ENCODE measurements at places on chromosomes 3 and 15. TPM values are rescaled to one million over a fixed set of nuclear protein-coding genes. Genes with fewer than 3 reads are reported as not detected.

DNA sequence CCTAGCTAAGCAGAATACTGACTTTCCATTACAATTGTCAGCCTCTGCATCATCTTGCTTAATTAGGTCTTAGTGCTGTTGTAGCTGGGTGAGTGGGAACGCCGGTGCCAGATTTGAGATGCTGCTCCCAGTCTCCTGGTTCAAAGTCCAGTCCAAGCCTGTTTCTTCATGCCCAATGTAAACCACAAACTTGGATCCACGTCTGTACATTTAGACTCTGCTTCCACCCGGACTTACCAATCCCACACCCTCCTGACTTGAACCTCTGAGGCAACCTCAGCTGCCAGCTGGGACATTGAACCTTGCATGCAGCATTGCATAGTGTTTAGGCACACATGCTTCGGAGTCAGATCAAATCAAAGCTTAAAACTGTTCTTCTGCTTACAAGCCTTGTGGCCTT, 43.0 kb downstream of the BCL2L10 start:
- DNase-seq, result no peak

- no peak for DNase-seq
Measured at GRCh38 chr15:42134617-42135245, 21.7 kb downstream of the PLA2G4F start.

Gene CMTM6
- 56.3 TPM for total RNA-seq

DNA sequence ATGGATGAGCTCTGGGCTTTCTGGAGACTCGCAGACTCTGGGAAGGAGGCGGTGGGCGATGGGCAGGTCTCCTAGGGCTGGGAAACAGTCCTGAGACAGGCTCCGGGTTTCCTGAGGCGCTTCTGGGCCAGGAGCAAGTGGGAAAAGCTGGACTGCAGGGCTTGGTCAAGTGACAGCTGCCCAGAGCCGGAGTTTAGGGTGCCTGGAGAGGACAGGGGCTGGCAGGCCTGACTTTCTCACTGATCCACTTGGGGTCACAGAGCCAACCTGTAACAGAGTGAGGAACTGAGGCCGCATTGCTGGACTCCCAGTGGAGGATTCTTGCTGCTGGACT, 107.9 kb downstream of the APBA2 start:
- DNase-seq, result no peak

Gene CKMT1A
- not detected for total RNA-seq

Measured in endothelial cell of umbilical vein (primary cell).